T-helper 2 cell (primary cell): ENCODE measurements at places on chromosomes 5 and 9.

- DNase-seq: no peak
These were observed 18.0 kb downstream of the MTRR start for GRCh38 chr5:7886849-7887475.

- no peak for DNase-seq
These were observed at the start of gene PCDHAC2 for GRCh38 chr5:140966293-140967225. Gene PCDHAC2 (plus strand): TSS chr5:140966476. CDS start chr5:140966767, 291 bp downstream.

DNA sequence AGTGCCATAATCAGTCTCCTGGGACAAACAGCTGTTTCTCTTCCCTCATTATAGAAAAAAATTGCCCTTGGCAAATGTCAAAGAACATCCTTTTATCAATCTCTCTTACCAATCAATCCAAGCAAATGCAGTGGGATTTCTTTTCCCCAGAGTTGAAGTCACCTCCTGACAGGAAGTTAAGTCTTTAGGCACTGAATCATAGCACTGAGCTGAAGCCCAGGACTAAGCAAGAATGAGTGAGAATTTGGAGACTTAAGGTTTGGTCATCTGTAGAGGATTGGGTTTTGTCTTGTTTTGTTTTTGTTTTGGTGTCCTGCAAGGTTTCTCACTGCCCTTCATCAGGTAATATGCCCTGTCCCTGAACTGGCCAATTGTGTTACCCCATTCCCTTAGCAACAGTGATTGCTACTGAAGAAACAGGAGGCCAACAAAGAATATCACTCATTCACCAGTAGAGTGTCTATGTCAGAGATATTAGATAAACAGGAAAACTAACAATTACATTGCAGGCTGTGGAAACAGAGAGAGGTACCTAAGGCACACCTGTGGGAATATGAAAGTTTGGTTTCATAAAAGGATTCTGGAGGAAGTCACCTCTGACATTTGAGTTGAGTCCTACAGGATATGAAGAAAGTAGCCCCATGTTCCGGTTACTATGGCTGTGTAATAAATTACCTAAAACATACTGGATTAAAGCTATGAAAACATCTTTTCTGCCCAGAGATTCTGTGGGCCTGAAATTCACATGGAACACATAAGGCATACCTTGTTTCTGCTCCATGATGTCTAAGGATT, 4.5 kb upstream of the FXN start:
- no peak for DNase-seq

DNA sequence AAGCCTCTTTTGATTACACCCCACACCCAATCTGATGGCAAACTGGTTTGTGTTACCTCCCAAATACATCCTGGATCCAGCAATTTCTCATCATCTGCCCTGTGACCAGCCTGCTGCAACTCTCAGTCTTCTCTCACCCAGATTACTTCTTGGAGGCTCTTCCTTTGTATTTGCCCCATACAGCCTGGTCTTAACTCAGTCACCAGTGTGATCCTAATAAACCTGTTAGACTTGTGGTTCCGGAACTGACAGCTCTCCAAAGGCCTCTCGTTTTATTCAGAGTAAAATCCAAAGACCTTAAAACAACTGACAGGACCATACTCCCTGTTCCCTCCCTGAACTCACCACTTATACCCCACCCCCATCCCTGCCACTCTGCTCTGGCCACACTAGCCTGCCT, 228.2 kb upstream of the PAPPA start:
- DNase-seq: no peak

- DNase-seq: no peak
These were observed 322.4 kb upstream of the GRAMD2B start for GRCh38 chr5:126100767-126101166.

DNA sequence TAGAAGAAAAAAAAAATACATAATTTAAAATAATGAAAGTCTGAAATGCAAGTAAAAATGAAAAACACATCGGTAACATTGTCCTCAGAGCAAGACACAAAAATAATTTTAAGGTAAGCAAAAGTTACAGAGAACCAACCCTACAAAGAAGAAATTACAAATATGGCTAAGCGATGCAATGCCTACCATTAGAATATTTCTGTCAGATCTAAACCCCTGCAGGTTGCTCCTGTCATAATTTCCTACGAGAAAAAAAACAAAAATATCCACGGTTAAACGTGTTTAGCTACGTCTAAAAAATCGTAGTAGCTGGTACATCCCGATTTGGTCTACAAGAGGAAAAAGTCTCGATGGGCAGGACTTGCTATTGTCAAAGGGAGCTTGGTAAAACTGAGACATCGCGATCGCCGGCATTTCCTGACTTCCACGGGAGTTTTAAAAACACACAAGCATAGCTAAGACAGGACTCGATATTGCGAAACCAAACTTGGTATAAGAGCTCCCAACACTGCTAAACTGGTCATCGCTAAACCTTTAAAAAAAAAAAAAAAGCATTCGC, 1.1 kb upstream of the ANXA2R start:
- DNase-seq: peak; percentile 20

GRCh38 chr9:83449166-83449565, 89.0 kb downstream of the FRMD3 start:
- no peak for DNase-seq

- no peak for DNase-seq
These were observed 4.6 kb downstream of the ZNF367 start for GRCh38 chr9:96413302-96414221.

GRCh38 chr5:111511831-111512374, 432 bp downstream of the STARD4 start:
- DNase-seq: no peak

DNA sequence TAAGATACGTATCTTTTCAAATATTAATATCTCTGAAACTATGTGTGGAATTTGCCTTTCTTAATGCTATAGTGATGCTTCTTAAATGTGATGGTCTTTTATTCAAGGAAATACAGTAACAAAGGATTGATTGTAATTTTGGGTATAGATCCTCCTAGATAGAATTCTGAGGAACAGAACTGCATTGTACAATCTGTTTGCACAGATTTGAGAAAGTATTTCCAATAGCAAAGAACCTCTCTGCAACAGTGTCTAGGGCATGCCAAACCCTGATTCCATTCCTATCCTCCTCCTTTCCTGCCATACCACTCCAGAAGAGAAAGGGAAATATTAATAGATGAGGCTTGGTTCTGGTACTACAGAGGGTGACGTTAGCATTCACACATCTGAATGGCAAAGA, 10.4 kb downstream of the SMIM15 start:
- DNase-seq: no peak

GRCh38 chr5:170542691-170543293, 39.0 kb downstream of the KCNIP1 start:
- DNase-seq: no peak

DNA sequence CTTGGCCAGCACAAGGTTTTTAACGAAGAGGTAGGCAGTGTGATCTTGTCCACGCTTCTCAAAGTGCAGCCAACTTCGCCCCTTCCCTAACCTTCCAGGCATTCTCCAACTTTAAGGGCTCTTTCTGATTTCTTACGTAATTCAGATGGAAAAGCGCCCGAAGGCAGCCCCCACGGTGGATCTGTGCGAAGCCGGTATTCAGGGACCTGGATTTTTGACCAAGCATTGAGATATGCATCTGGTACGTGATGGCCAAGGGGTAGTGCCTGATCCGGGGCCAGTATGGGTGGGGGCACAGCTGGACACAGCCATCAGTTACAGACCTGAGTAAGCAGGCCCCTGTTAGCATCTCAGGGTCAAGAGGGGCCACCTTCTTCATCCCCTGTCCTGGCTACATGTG, 80.0 kb downstream of the AMBP start:
- no peak for DNase-seq

DNA sequence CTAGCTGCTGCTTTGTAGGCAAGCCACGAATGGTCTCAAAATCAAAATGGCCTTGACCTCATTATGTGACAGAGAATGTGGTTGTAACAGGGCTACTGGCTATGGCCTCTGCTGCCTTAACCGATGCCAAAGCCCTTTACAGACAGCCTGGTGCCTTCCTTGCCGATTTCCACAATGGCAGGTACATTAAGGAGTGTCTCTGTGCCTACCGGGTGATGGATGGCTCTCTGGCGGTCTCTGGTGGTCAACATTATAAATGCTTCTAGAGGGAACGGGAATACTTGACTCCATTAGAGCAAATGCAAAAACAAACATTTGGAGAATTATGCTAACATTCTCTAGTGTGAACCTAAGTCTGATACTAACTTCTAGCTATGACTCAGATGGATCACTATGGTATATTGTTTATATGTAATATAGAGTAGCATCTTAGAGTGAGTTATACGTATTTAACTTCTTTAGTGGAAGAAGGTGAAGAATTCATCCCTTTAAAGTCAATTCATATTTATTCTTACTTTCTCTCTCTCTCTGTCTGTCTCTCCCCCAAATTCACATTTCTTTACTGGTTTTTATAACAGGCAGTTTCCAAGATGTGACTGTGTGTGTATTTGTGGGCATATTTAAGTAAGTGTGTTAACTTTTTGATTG, 52.5 kb downstream of the RPS23 start:
- peak; percentile 10 for DNase-seq

- no peak for DNase-seq
These were observed 643.6 kb downstream of the ACTL7B start for GRCh38 chr9:108212184-108212583.

- no peak for DNase-seq
These were observed 170.1 kb downstream of the GADD45G start for GRCh38 chr9:89774858-89775370.

GRCh38 chr5:180799194-180799593, 3.4 kb downstream of the MGAT1 start:
- no peak for DNase-seq

GRCh38 chr5:168424594-168425323, 61.5 kb upstream of the RARS1 start:
- DNase-seq: no peak

DNA sequence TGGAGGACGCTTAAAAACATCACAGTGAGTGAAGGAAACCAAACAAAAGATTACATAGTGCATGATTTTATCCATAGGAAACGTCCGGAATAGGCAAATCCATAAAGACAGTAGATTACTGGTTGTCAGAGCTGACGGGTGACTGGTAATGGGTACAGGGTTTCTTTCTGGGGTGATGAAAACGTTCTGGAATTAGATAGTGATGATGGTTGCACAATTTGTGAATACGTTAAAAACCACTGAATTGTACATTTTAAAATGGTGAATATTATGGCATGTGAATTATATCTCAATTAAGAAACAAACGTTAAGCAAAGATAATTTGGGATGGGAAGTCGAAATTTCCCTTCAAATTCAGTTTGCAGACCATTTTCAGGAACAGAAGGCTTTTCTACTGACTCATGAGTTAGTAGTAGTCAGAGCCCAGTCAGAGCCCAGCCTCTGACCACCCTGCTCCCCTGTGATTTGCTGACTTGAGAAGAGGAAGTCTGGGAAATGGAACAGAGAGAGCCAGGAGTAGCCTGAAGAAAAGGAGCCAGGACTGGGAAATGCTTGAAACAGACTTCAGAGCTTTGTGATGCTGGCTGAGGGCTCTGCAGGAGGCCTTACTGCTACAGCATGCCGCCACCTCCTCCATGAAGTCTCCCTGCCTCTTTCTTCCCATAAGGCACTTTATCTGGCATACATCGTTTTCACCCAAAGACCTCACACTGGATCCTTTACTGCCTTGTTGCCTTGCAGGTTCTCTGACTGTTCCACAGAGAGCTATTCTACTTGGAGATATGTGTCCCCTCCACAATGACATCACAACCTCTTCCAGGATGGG, 46.4 kb upstream of the CTNNA1 start:
- no peak for DNase-seq

GRCh38 chr9:5073701-5074100, 88.6 kb downstream of the JAK2 start:
- no peak for DNase-seq

- no peak for DNase-seq
These were observed 16.4 kb downstream of the ZSWIM6 start for GRCh38 chr5:61348447-61348846.

DNA sequence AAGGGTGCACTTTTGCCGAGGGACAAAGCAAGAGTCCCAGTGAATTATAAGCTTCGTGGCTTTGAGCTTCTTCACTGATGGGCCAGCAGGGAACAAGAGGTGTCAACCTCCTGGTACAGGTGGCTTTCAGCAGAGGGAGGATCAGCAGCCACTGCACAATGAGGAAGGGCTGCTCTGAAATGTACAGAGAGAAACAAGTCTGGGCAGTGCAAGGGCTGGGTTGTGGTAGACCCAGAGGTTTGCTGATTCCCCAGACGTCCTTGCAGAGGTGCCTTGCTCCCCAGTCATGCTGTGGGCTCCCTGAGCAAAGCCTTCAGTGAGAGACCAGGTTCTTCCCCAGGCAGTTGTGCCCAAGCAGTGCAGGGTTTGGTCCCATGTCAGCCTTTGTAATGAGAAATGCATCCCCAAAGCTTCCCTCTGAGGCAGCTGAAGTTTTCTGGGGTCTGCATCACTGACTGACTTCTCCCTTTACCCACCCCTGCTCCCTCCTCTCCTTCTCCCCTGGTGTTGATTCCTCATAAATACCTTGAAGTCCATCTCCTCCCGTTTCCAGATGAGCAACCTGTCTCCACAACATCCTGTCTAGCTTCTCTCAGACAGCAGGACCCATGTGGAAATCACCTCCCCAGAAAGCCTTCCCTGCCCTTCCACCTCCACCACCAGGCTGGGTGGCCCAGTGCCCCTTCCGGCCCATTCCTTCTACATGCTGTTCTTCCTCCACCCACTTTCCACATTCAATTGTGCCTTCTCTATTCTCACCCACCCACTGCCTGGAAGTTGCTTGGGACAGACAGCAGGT, 599.6 kb upstream of the ADAMTS16 start:
- DNase-seq: no peak

DNA sequence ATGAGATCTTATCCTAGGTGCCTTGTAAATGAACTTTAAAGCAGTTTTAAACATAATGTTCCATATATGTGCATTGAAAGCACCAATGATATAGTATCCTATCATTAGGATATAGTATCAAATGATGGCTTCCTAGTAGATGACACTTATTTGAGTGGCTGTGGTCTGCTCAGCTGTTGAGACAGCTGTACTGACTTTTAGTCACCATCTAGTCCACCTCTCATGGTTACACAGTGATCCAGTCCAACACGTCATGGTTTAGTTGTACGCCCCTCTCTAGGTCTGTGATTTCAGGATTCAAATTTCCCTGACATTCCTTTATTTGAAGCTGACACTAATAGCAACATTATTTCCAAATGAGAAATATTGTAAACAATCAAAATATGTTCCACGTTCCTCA, 127.3 kb upstream of the TUT7 start:
- DNase-seq: no peak
